ENCODE measurements at places on chromosomes 7 and 10. TPM values are rescaled to one million over a fixed set of nuclear protein-coding genes. Genes with fewer than 3 reads are reported as not detected.

DNA sequence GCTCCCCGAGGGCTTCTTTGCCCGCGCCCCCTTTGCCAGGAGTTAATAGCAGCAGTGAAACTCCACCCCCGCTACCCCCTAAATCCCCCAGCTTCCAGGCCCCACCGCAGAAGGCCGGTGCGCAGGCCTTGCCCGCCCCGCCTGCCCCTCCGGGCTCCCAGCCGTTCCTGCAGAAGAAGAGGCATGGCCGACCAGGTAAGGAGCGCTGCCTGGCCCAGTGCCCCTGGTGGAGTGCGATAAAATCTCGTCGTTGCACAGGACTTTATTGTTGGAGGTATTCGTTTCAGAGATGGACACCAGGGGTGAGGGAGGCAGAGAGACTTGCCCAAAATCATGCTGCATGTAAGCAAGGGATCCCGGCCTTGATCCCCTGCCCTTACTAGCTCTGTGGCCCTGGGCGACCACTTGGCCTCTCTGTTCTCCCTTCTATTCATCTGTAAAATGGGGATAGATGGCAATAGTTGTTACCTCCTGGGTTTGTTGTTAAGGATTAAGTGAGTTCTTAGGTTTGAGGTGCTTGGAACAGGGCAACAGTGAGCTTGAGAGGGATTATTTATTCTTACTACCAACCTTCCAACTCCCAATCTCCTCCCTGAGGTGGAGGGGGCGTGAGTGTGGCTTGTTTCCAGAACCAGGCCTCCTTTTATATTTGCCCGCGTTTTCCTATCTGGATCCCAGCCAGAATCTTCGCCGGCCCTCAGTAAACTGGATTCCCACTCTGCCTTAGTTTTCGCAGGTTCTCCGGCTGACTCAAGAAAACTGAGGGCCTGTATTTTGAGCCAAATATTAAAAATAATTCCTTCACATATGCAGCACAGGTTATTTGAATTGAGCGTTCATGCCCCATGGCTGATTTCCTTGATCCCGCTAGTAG, 78.3 kb downstream of the WIPF3 start:
- DNase-seq = no peak

GRCh38 chr7:152677808-152678670, 2.1 kb upstream of the XRCC2 start:
- DNase-seq = no peak

DNA sequence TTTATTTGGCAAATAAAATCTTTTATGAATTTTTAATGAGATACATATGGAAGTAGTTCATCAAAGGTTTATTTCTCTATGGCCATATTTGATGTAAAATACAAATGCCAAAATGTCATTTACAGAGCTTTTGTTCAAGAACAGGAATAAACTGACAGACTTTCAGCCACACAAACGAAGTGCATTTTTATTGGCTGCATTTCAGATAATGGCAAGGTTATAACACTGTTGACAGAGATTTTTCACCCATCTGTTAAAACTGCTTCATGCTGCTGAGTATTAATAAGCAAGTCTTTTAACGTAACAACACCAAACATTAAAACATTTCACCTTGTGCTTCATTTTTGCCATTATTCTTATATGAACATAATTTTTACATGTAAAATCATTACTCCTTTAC, 254.4 kb downstream of the ANKRD7 start:
- DNase-seq = no peak

DNA sequence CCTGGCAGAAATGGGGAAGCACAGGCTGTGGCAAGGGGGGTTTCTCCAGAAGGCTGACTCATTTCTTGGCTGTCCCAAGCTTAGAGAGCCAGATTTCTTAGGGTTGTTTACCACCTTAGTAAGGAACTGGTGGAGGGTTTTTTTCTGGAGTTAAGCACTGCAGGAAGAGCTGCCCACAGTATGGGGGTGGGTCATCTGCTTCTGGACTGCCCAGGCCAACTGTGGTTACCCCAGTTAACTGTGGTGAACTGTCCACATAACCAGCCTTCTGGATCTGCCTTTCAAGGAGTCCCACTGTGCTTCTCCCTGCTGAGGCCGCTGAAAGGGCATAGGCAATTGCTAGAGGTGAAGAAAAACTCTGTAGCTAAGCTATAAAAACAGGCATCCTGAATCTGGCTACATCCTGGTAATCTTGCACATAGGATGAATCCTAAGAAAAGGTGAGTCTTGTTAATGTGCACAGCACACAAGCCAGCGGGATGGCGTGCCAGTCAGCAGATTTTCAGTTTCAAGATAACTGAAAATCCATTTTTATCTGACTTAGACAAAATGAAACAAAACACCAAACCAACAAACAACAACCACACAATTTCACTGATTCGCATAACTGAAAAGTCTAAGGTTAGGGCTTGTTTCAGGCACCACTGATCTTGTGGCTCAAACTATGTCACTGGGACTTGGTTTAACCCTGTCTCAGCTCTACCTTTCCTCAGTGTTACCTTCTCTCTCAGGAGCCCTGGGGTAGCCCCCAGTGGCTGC, 21.6 kb upstream of the TSPAN33 start:
- no peak for DNase-seq

DNA sequence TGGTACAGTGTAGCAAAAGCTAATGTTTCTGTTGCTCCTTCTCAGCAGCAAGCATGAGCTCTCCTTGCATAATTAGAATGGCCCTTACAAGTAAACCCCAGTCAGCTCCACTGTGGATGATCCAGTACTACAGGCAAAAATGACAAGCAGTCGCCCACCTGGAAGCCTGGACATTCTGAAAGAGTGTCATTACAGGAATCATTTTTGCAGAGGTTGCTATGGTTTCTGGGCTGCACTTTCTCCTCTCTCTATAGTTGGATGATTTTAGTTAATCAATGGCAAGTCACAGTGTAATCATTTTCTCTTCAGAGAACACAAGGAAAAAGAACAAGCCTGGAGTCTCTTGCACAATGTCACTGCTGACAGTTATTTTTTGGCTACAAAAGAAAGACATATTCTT, 102.9 kb upstream of the MYO3A start:
- no peak for DNase-seq

CUZD1 gene
- 1.2 TPM for polyA plus RNA-seq

Measured in muscle of back (tissue), 13 donors.